T-helper 1 cell (primary cell): ENCODE measurements at places on chromosomes 1 and 21.

DNA sequence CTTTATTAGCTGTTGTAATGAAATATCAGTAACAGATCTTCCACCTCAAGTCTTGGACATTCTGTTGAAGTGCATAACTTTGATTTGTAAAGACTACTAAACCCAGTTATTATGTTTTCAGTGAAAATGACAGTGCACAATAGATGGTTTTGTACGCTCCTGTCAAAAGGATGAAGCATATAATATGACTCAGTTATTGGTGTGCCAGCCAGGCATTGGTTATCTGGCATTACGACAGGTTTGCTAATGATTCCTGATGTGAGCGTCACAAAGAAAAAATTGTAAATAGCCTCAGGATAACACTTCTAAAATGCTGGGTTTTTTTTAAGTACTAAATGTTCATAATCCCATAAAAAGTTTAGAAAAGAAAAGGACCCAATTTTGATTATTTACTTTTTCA, 147.9 kb downstream of the MAGI3 start:
- no peak for DNase-seq

DNA sequence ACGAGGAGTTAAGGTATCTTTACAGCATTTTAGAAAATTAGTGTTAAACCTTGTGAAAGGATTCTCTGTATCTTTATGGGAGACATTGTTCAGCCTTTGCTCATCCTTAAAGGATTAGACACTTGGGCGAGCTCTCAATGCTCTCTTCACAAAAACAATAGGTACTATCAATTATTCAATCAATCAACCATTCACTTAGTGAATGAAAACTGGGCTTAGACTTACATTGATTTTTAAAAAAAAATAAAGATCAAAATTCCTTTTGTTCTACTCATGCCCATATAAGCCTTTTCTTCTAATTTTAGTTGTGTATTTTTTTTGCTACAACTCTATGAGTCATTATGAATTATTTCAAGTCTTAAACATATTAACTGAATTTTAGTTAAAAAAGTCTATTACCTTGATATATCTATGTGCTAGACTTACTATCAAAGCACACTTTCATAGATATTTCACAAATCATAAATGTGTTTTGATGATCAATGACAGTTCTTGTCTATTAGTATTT, 181.2 kb downstream of the DPYD start:
- DNase-seq = no peak

- DNase-seq = no peak
These were observed 8.7 kb downstream of the SYNJ1 start for GRCh38 chr21:32719085-32719484.

- no peak for DNase-seq
These were observed 61.2 kb upstream of the PRDX6 start for GRCh38 chr1:173415905-173416450.

DNA sequence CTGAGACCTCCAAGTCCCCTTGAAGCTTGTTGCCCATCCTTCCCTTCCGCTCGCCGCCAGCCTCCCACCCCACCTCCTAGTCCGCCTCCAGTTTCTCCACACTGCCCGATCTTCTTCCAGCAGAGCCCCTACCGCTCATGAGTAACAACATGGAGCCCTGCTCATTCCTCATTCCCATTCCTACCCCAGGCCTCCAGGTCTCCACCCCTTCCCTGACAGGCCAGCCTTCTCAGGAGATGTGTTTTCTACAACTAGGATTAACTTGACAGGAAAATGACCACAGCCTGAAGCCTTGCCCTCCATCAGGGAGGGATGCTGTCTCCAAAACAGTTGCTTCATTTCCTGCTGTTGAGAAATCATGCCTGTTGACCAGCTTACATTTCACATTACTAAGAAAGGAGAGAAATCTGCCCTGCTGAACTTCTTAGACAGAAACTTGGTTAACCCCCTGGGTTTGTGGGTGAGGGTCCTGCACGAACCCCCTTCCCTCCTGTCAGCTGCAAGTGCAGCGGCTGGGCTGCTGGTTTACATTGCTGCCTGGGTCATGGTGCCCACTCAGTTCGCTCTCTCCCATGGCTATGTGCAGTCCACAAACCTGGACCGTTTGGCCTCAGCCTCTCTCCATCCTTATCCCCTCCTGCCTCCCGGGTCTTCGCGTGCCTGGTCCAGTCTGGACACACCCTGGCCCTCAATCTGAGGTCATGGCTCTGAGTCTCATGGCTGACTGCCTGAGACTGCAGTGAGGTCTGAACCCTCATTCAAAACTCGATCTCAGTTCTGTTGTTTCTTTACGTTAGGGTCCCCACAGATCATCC, 16.1 kb upstream of the CHI3L1 start:
- DNase-seq = no peak

DNA sequence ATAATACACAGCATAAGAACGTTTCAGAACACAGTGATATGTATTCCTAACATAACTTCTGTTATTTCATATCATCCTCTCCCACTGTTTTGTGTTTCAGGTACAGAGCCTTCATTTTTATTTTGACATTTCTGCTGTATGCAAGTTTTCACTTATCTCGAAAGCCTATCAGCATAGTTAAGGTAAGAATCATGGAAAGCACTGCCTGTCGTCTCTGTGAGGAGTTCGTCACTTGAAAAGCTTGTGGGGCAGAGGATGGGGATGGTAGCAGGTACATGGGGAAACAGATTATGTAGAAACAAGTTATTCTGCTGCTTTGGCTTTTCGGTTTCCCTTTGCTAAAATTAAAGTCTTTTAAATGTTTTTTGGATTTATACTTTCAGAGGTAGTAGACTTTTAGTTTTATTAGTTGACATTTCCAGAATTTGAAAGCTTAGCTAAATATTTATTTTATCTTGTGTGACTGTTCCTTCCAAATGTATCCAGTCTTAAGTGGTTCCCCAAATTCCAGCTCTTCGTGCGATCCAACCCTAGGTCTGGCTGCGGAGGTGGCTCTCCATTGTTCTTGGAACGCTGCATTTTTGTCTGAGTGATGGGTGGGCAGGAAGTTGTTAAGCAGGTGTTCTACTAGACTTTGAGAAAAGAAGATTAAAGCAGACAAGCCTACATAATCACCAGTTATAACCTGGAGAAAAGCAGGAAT, 12.2 kb downstream of the SLC37A1 start:
- no peak for DNase-seq

DNA sequence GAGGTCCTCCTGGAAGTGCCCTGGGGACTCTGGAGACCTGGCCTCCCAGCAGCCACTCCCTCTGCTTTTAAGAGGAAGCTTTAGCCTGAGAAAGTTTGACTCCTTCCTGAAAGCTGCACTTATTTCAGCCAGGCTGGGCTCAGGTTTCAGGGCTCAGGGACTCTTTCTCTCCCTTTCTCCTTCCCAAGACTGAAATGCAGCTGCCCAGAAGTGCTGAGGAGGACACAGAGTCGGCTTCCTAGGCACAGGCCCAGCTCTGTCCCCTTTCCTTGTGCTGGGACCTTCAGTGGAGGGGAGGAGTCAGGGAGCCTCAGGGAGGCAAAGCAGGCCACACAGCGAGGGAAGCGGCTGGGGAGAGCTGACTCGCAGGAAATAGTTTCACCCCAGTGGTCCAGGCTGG, 137.3 kb downstream of the NAV1 start:
- DNase-seq = no peak

- DNase-seq = no peak
These were observed 8.3 kb upstream of the TNFRSF9 start for GRCh38 chr1:7948960-7949359.

GRCh38 chr1:203534526-203534925, 40.6 kb downstream of the OPTC start:
- no peak for DNase-seq

DNA sequence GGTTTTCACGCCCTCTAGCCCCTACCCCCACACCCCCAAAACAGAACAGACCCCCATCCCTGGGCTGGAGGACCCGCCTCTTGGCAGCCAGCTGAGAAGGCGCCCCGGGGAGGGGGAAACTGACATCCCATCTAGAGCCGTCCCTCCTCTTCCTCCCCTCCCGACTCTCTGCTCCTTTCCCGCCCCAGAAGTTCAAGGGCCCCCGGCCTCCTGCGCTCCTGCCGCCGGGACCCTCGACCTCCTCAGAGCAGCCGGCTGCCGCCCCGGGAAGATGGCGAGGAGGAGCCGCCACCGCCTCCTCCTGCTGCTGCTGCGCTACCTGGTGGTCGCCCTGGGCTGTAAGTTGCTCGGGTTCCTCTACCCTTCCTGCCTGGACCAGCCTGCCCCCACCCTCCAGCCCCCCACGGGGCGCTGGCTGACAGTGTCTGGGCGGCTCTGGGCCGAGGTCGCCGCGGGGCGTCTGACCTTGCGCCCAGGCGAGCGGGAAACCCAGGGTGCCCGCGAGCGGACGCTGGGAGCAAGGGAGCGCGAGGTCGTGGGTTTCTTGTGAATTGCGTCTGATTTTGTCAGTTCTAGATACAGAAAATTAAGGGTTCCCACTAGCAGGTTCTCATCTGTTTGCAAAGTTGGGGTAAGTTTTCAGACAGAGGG, 618 bp downstream of the JAM2 start:
- peak; percentile 52 for DNase-seq

- DNase-seq = no peak
These were observed 157.0 kb upstream of the GREM2 start for GRCh38 chr1:240768979-240769378.

- DNase-seq = no peak
These were observed 192.3 kb upstream of the C1orf87 start for GRCh38 chr1:60265560-60266535.

DNA sequence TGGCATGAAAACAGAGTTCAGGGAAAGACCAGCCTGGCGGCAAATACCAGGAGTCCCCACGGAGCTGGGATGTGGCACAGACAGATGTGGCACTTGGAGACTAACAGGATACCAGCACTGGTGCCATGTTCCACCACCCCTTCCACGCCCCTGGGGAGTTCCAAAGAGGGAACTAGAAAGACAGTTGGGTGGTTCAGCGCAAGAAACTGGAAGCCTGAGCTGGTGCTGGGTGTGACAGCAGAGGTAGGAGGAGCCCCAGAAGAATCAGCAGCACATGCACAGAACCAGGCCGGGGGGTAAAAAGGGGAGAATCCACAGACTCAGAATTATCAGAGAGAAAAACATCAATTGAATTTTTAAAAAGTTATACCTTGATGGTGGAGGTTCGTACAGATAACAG, 22.4 kb downstream of the DDX20 start:
- no peak for DNase-seq

GRCh38 chr1:155049651-155050559, 1.2 kb upstream of the ADAM15 start:
- DNase-seq = no peak

DNA sequence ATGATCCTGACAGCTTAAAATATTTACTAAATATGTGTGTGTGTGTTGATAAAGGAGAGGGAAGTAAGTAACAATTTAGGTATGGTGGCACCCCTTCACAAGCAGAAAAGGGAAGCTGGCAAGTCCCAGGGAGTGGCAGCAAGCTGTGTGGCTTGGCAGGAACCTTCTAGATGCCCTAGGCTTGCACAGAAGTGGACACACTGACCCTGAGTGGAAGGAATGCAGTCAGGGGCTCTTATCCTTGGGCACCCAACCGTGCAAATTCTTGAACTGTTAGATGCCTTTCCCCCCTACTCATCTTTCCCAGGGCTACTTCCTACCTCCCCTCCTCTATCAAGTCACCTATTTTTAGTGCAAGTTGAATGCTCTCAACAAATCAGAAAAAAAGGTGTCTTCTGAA, 18.9 kb downstream of the ACP6 start:
- DNase-seq = no peak

GRCh38 chr1:184383772-184384323, 3.0 kb upstream of the C1orf21 start:
- no peak for DNase-seq

- DNase-seq = no peak
These were observed 117.5 kb upstream of the GRIK3 start for GRCh38 chr1:37151789-37152188.

DNA sequence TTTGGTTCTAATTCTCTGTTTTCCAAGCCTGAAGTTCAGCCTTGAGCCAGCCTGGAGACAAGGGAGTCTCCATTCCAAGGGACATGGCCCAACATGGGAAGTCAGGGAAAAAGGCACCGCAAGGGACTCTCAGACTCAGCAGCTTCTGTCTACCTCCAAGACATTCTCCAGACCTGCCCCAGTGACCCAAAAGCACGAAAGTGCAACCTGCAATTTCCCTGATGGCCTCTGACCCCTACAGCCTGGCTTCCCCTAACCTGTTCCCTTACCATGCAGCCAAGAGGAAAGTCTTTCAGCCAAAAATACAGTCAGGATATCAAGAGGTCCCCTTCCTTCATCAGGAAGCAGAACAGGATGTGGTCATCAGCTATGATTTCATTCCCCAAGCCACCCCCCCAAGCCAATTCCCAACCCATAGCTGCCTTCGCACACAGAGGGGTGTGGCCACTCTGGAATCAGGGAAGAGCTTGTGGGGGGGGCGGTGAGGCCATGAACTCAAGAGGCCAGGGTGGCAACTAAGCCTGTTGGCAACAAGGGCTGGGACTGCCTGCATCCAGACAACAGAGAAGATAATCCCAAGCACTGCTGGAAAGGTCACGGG, 59.2 kb downstream of the TIAM1 start:
- DNase-seq = no peak
